ENCODE measurements at places on chromosomes 13 and 19. TPM values are rescaled to one million over a fixed set of nuclear protein-coding genes. Genes with fewer than 3 reads are reported as not detected.
A peak's percentile ranks its signal among the peaks of the same experiment; 100 is the strongest.

The HRC gene
- total RNA-seq, result not detected

DNA sequence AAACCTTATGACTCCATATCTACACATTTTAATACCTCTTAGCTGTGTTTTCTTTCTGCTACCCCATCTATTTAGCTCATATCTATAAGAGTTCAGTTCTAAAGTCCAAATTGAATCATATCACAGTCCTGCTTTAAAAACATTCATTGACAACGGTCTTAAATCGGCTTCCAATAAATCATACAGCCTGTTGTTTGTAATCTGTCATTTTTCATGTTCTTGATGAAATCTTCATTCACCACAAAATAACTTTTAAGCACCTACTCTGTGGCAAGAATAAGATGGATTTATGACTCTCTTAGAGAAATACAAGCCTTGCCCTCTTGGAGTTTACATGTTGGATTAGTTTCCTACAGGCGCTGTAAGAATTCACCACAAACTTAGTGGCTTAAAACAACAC, 450.9 kb upstream of the GPC6 start:
- no peaks in the 10 kb centered on the region for H3K27me3 ChIP-seq
- H3K36me3 ChIP-seq, result no peaks in the 10 kb centered on the region
- H3K4me1 ChIP-seq, result no peaks in the 10 kb centered on the region
- no peak for DNase-seq

GRCh38 chr13:23741879-23742510, 147.2 kb downstream of the MIPEP start:
- H3K27me3 ChIP-seq, result no peaks in the 10 kb centered on the region
- H3K27ac ChIP-seq, result no peak overlapping the region
- H3K4me3 ChIP-seq, result no peak overlapping the region
- H3K4me1 ChIP-seq, result peaks cover 31% of the 10 kb centered on the region
- DNase-seq, result peak; percentile 16
- H3K36me3 ChIP-seq, result no peaks in the 10 kb centered on the region

GRCh38 chr13:101916108-101916774, 463.8 kb downstream of the ITGBL1 start:
- no peak overlapping the region for H3K27ac ChIP-seq
- H3K27me3 ChIP-seq, result peaks cover 42% of the 10 kb centered on the region
- no peaks in the 10 kb centered on the region for H3K4me1 ChIP-seq
- no peak overlapping the region for H3K4me3 ChIP-seq
- DNase-seq, result peak; percentile 32
